ENCODE measurements at places on chromosomes 6 and 20.

GRCh38 chr6:53159558-53159957 is 10.9 kb upstream of the GCM1 start:
- DNase-seq = no peak

- no peak for DNase-seq
Measured at GRCh38 chr6:144248003-144248402, 37.1 kb upstream of the UTRN start.

DNA sequence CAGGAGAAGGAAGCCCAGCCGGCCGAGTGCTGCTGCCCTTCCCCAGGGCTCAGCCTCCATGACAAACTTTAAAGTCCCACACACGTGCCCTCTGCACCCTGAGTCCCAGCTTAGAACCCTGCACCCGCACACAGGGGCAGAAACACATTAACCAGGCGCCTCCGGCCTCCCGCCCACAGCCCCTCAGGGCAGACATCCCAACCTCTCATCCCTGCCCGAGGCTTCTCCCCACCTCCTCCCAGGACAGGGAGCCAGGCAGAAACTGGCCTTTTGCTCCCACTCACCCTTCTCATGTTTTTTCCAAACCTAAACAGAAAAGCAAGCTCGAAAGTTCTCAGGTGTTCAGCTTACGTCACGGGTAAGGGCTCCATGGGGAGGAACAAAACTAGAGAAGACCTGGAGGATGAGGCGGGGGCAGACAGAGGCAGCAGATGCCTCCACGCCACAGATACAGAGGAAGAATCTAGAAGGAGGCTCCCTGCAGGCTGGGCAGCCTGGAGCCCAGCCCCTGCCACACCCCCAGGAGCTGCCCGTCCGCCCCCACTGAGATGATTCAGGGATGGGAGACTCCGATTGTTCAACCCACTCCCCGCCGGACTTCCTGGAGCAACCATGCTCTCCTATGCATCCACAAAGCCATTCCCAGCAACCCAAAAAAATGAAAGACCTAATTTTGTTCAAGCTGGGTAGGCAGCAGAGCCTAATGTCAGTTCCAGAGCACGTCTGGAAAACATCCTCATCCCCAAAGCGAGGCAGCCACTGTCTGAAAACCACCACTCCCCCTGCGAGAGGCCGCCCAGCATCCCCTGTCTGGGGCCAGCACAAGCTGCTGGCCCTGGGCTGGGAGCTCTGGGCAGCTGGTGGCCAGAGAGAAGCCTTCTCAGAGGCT is 8.8 kb downstream of the KCNQ2 start:
- no peak for DNase-seq

- no peak for DNase-seq
Measured at GRCh38 chr6:30703821-30704220, 13.0 kb upstream of the NRM start.

DNA sequence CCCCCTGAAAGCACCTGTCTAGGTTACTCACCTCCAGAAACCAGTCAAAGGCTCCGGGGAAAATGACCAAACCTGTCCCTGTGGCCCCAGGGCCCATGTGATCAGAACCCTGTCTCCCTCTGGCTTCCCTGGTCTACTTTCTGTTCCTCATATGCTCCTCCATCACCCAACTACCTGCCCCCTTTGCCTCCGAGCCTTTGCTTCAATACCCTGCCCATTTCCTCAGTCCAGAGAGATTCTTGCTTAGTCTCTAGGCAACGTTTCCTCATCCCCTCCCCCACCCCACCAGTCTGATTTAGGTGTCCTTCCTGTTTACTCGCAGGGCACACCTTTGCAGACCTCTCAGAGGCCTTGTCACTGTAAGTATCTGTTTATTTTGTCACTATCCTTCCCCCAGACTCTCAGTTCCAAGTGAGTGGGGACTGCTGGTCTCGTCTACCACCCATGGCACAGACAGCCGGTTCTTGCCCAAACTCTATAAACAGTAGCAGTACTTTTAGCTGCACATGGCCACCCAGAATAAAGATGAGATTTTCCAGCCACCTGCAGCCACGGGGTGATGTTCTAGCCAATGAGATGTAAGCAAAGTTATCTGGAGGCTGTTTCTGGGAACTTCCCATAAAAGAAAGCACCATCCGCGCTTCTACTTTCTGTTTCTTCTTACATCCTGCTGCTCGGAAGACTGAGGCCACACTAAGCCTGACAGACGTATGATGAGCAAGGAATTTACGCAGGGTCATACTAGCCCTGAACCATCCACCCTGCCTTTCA is 13.3 kb downstream of the ELOVL5 start:
- peak; percentile 82 for DNase-seq

DNA sequence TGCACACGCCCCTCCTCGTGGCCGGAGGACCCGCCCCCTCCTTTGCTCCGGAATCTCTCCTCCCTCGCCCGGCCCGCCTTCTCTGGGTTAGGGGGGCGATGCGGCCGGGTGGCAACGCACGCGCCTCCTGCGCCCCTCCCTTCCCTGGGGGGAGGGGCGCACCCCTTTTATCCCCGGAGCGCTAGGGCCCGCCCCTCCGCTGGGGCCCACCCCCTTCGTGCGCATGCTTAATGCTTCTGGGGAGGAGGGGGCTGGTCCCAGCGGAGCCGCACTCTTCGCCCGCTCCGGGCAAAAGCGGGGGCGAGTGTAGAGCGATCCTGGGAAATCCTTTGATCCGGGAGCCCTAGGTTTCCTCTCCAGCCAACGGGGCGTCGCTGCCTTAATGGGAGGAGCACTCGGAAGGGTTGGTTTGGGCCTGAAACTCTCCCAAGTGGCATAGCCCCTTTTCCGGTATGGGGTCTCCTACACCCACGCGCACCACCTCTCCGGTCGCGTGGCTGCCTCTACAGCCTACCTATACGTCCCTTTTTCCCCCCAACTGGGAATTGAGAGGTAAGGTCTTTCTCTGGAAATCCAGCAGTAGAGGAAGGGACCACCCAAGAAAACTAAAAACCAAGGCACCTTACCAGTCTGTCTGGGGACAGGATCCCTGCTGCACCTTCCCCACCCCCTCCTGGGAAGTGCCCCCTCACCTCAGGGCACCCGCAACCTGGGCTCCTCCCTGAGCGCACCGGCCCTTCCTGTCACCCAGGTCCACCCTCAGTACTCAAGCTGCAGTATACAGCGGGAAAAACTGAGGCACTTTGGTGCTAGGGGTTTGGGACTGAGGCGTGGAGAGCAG is 2.1 kb downstream of the SOX12 start:
- peak; percentile 75 for DNase-seq

DNA sequence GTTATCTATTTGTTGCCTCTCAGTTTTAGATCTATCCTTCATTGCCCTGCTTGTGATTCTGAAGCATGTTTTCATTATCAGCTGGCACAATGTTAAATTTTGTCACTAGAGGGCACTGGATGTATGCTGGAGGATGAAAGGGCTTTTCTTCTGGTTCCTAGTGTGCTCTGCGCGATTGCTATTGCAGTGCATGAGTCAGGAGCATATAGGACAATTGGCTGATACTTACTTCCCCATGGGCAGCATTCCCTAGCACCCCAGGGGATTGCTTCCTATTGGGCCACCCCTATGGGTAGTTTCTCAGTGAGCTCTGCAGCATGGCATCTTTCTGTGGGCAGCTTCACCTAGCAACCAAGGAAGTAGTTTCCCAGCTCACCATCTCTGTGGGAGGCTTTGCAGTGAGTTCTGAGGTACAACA is 280.3 kb upstream of the SYNCRIP start:
- peak; percentile 12 for DNase-seq

GRCh38 chr6:65052626-65053025 is 654.4 kb downstream of the EYS start:
- no peak for DNase-seq

- no peak for DNase-seq
Measured at GRCh38 chr20:46206992-46207549, 89.0 kb downstream of the CD40 start.

DNA sequence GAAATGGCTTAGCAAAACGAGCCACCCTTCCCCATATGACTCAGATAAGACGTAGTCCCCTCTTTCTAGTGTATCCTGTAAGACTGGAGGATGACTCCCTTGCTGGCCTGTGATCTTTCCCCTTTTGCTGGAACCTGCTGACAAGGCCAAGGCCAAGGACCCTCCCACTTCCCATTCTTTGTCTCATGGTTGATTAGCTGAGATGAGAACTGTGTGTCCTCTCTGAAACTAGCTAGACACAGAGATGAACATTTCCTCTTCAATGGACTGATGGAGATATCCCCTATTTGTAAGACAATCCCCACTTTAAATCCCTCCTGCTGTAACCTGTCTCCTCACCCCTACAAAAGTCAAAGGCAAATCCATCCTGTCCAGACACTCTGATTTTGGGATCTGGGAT is 33.4 kb upstream of the SCRT2 start:
- DNase-seq = no peak

GRCh38 chr20:47303736-47304135 is 52.8 kb downstream of the ZMYND8 start:
- DNase-seq = no peak

- DNase-seq = no peak
Measured at GRCh38 chr6:109164331-109164730, 69.0 kb downstream of the CEP57L1 start.

DNA sequence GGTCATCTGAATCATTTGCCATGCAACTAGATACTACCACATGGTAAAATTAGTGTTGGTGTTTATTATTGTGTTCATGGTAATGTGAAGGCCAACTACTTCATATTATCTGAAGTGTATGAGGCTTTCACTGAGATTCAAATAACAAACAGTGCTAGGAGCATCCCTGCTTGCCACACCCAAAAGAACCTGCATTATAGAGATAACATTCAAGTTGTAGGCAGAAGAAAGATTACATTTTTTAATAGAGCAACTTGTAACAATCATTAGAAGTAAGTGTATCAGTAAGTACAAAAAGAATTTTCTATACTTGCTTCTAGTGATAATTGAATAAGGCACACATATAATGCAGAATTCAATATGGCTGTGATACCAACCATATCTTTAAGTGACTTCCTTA is 49.8 kb downstream of the BCKDHB start:
- no peak for DNase-seq

- DNase-seq = no peak
Measured at GRCh38 chr20:25049261-25050060, 8.5 kb downstream of the ACSS1 start.

DNA sequence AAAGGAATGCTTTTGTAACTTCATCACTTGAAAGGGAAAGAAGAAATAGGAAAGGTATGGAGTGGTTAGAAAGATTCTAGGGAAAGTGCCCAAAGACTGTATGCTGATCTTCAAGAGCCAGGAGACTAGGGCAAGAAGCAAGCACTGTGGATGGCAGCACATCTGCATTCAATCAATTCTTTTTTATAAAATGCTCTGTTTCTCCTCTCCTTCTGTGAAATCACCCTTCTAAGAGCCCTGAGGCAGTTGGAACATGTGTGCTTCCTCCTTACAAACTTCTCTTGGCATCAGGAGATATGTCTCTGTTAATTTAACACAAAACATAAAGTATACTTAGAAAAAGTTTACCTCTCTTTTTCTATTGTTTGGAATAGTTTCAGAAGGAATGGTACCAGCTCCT is 1162.2 kb upstream of the GJE1 start:
- no peak for DNase-seq

GRCh38 chr6:142868917-142869316 is 76.1 kb downstream of the HIVEP2 start:
- DNase-seq = no peak

DNA sequence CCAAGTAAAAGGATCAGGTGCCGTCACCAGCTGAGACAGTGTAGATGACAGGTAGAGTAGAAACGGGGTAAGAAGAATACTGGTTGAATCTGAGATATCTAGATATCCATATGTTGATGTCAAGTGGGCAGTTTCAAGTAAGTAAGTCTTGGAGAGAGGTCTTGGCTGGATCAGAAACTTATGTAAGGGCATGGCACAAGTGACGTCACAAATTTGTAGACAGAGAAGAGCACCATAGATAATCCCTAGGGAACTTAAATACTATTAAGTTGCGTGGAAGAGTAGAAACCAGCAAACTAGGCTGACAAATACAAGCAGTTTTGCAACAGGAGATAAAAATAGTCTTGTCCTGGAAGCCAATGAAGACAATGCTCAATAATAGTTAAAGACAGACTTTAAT is 123.2 kb downstream of the KHDRBS2 start:
- DNase-seq = no peak

DNA sequence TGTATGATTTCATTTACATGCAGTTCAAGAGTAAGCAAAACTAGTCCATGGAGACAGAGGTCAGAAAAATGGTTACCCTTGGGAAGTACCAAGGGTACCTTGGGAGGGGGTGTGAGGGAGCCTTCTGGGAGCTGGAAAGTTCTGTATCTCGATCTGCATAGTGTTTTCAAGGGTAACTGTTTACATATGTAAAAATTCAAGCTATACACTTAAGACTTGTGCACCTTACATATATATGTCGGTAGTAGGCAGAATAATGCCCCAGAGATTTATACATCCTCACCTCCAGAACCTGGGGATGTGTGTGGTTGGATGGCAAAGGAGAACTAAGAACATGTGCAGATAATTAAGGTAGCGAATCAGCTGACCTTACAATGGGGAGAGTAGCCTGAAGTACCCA is 31.0 kb downstream of the GABRR2 start:
- no peak for DNase-seq

DNA sequence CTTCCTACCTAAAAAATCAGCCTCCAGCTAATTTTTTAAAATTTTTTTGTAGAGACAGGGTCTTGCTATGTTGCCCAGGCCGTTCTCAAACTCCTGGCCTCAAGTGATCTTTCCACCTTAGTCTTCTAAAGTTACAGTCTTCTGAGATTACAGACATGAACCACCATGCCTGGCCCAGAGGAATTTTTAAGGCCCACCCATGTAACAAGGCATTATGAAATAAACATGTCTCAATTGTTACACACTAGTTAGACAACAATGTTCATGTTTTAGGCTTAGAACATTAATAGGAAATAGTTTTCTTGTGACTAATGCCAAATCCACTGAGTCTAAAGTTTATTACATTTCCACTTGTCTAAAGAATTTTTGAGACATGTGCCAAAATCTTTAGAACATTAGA is 221.2 kb downstream of the LAMA2 start:
- no peak for DNase-seq

- no peak for DNase-seq
Measured at GRCh38 chr6:71482742-71483141, 194.1 kb downstream of the OGFRL1 start.

GRCh38 chr6:159461998-159462397 is 231.0 kb downstream of the SOD2 start:
- no peak for DNase-seq

GRCh38 chr20:17806739-17807441 is 107.1 kb downstream of the BANF2 start:
- DNase-seq = no peak

DNA sequence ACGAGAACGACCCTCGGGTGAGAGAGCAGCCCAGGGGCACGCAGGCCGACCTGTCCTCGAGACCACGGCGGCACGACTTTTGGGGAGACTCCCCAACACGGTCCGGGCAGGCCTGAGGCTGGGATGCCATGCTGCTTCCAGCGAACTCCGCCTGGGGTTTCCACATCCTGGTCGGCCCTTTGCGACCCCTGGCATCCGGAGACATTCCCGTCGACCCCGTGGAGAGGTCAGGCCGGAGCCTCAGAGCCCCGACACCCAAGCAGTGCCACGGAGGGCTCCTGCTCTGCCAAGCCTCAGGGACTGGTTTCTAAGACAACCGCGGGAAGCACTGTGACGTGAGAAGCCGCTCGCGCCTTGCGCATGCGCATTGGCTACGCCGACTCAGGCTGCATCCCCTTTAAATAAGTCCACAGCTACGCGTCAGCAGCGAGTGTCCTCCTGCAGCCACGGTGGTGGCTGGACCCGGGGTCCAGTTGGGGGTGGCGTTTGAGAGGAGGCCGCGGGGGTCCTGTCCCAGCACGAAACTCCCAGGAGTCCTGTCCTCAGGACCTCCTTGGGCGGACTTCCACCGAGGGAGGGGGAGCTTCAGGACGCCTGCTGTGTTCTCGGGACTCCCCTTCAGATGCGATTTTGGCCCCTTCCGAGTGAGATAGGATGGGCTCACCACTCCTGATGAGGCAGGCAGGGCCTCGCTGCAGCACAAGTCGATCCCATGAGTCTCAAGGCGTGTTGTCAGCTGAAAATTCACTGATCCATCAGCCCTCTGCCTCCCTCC is 1089.3 kb upstream of the DEFB115 start:
- DNase-seq = peak; percentile 46

Measured in CD4-positive, alpha-beta T cell treated with Interleukin-2 at 100 ng/mL for 4 hours (primary cell).